ENCODE measurements at places on chromosomes 1 and 21. TPM values are rescaled to one million over a fixed set of nuclear protein-coding genes. Genes with fewer than 3 reads are reported as not detected.

The STXBP3 gene
- total RNA-seq: 23.1 TPM

The OR2AK2 gene
- not detected for total RNA-seq

The FAM167B gene
- total RNA-seq: 0.84 TPM

The OR2L8 gene
- total RNA-seq: not detected

The HSD3B1 gene
- total RNA-seq: not detected

The TENT5C gene
- 0.09 TPM for total RNA-seq

The AGMAT gene
- 8.6 TPM for total RNA-seq

The PTAFR gene
- total RNA-seq: 0.31 TPM

The SPRR2A gene
- not detected for total RNA-seq

The TACSTD2 gene
- not detected for total RNA-seq

The NBPF20 gene
- 3.9 TPM for total RNA-seq

The PERM1 gene
- 0.15 TPM for total RNA-seq

The CD5L gene
- not detected for total RNA-seq

The MYCL gene
- total RNA-seq: 1.4 TPM

The EDN2 gene
- 2.8 TPM for total RNA-seq

The HSPA6 gene
- 3.7 TPM for total RNA-seq

The DYRK3 gene
- total RNA-seq: 13.8 TPM

The PER3 gene
- total RNA-seq: 0.83 TPM

The OR14K1 gene
- total RNA-seq: not detected

The S100A12 gene
- total RNA-seq: not detected

The KCNE1 gene
- not detected for total RNA-seq

The HECTD3 gene
- 16.1 TPM for total RNA-seq

Measured in A549 treated with DMSO at 1 μM for 4 hours (cell line).